ENCODE measurements at places on chromosomes 6 and 20.

DNA sequence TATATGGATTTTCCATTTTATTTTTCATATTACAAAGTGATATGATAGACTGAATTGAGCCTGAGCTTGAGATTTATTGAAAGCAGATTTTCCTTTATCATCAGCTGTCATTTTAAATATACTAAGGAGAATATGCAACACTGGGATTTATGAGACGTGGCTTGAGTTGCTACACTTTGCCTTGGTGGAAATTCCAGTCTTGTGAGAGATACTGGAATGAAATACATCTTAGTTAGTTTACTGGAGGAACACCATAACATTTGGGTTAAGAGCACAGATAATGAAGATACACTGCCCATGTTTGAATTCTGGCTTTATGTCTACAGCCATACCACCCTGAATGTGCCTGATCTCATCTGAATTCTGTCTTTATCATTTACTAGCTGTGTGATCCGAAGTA lies 86.5 kb upstream of the IFNGR1 start:
- H3K36me3 ChIP-seq, result no peaks in the 10 kb centered on the region
- H3K27me3 ChIP-seq, result no peaks in the 10 kb centered on the region
- H3K27ac ChIP-seq, result no peak overlapping the region
- H3K4me3 ChIP-seq, result no peak overlapping the region
- DNase-seq, result no peak

DNA sequence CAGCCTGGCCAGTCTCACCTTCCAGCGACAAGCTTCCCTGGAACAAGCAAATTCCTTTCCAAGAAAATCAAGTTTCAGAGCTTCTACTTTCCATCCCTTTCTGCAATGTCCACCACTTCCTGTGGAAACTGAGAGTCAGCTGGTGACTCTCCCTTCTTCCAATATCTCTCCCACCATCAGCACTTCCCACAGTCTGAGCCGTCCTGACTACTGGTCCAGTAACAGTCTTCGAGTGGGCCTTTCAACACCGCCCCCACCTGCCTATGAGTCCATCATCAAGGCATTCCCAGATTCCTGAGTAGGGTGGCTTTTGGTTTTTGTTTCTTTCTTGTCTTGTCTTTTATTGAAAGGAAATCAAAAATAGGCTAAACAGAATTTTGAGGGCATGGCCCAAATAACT lies 24.3 kb downstream of the MYCT1 start:
- DNase-seq, result no peak
- H3K36me3 ChIP-seq, result no peaks in the 10 kb centered on the region
- peaks cover 2% of the 10 kb centered on the region for H3K4me1 ChIP-seq

DNA sequence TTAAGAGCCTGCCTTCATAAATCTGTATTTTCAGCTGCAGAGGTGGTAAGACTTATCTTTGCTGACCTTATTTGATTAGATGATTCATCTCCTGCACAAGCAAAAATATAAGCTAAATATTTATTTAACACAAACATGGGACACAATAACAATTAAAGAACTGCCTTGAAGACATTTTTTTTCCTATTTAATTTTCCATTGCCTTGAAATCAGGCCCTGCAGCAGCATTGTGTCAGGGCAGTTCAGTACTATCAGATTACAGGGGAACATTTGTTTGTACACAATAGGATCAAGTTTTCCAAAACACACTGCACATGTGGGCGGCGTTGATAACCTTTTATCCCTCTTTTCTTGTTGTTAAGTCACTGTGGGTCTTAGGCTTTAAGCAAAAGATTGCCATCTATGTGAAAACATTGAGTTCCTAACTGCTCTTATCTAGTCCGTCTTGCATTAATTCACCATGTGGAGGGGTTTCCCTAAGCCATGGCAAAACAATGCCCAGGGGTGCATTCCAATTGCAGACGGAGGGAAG lies 7.4 kb downstream of the ADGRF5 start:
- no peaks in the 10 kb centered on the region for H3K4me1 ChIP-seq
- DNase-seq, result no peak
- H3K36me3 ChIP-seq, result no peaks in the 10 kb centered on the region
- no peak overlapping the region for H3K4me3 ChIP-seq
- H3K27ac ChIP-seq, result no peak overlapping the region

- H3K27ac ChIP-seq, result peak within 1 kb of the TSS; percentile 77
- H3K4me1 ChIP-seq, result peaks cover 5% of the 10 kb centered on the region
- no peaks in the 10 kb centered on the region for H3K36me3 ChIP-seq
- DNase-seq, result no peak
- H3K4me3 ChIP-seq, result peak within 1 kb of the TSS; percentile 31
Observed at GRCh38 chr6:42142118-42142835, at the start of gene C6orf132. Gene C6orf132 (minus strand): TSS chr6:42142620. CDS start chr6:42142444, 176 bp downstream.

- no peak overlapping the region for H3K27ac ChIP-seq
- H3K4me1 ChIP-seq, result no peaks in the 10 kb centered on the region
- no peak for DNase-seq
- no peaks in the 10 kb centered on the region for H3K27me3 ChIP-seq
- H3K4me3 ChIP-seq, result no peak overlapping the region
Observed at GRCh38 chr6:159720708-159721107, 6.6 kb upstream of the WTAP start.

All from thymus (tissue), 14 donors.